Prostate gland (tissue), 2 donors: ENCODE measurements at places on chromosomes 2 and 18. TPM values are rescaled to one million over a fixed set of nuclear protein-coding genes. Genes with fewer than 3 reads are reported as not detected.

GRCh38 chr18:27609221-27609620 lies 424.1 kb upstream of the CHST9 start:
- H3K36me3 ChIP-seq: no peaks in the 10 kb centered on the region
- DNase-seq: no peak
- no peak overlapping the region for H3K4me3 ChIP-seq
- H3K27me3 ChIP-seq: no peaks in the 10 kb centered on the region
- no peaks in the 10 kb centered on the region for H3K4me1 ChIP-seq

DNA sequence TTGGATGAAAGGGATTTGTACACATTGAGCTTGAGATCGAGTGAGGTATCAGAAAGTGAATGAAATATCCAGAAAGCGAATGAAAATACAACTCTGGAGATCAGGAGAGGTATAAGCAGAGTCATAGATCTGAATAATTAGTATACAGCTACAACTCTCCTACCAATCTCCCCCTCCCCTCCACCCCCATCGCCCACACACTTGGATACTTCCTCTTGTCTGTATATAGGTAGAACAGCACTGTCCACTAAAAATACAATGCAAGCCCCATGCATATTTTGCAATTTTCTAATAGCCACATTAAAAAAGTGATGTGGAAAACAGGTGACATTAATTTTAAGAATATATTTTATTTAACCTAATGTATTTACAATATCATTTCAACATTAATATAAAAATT lies 23.7 kb upstream of the WIPF1 start:
- no peak for DNase-seq
- no peaks in the 10 kb centered on the region for H3K27me3 ChIP-seq
- H3K36me3 ChIP-seq: no peaks in the 10 kb centered on the region
- H3K4me3 ChIP-seq: no peak overlapping the region
- no peak overlapping the region for H3K27ac ChIP-seq

DNA sequence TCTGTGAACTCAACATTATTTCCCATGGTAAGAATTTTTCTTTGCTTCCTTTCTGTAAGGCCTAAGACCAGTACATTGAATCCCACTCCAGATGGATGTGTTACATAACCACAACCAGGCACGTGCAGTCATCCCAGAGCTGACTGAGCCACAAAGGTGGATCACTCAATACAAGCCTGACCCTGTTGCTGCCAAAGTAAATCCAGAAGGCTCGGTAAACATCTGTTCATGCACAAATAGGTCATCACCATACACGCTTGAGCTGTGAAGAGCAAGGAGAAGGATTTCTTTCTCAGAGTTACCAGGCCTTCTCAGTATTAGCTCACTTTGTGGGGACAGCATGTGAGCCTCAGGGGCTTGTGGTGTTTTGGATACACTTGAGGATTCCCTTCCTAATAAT lies 791.4 kb upstream of the FANCL start:
- no peaks in the 10 kb centered on the region for H3K36me3 ChIP-seq
- H3K4me1 ChIP-seq: no peaks in the 10 kb centered on the region
- H3K4me3 ChIP-seq: no peak overlapping the region
- no peak for DNase-seq

- no peak overlapping the region for H3K4me3 ChIP-seq
- DNase-seq: no peak
- H3K36me3 ChIP-seq: no peaks in the 10 kb centered on the region
- no peaks in the 10 kb centered on the region for H3K4me1 ChIP-seq
- no peaks in the 10 kb centered on the region for H3K27me3 ChIP-seq
- H3K27ac ChIP-seq: no peak overlapping the region
Measured at GRCh38 chr2:63506320-63506719, 82.0 kb downstream of the WDPCP start.

DNA sequence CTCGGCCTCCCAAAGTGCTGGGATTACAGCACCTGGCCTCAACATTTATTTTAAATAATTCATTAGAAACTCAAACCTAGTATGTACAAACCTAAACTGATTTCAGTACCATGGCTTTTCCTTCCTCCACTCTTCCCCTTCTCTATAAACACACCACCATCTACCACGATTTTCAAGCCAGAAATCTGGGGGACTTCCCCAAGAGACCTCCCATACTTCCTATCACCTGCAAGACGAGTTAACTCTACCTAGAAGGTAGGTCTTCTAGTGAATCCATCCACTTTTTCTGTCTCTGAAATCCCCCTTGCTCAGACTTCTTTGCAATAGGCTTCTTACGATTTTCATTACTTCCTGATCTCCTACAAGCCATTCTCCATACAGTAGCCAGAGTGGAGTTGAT lies 7.7 kb upstream of the FAM117B start:
- H3K36me3 ChIP-seq: no peaks in the 10 kb centered on the region
- H3K4me3 ChIP-seq: no peak overlapping the region
- no peak for DNase-seq

Gene RFX8
- total RNA-seq: 0.97 TPM

GRCh38 chr2:178008636-178009289 lies 63.8 kb downstream of the PDE11A start:
- no peaks in the 10 kb centered on the region for H3K4me1 ChIP-seq
- DNase-seq: peak; percentile 36
- no peaks in the 10 kb centered on the region for H3K27me3 ChIP-seq
- H3K27ac ChIP-seq: no peak overlapping the region
- no peaks in the 10 kb centered on the region for H3K36me3 ChIP-seq

DNA sequence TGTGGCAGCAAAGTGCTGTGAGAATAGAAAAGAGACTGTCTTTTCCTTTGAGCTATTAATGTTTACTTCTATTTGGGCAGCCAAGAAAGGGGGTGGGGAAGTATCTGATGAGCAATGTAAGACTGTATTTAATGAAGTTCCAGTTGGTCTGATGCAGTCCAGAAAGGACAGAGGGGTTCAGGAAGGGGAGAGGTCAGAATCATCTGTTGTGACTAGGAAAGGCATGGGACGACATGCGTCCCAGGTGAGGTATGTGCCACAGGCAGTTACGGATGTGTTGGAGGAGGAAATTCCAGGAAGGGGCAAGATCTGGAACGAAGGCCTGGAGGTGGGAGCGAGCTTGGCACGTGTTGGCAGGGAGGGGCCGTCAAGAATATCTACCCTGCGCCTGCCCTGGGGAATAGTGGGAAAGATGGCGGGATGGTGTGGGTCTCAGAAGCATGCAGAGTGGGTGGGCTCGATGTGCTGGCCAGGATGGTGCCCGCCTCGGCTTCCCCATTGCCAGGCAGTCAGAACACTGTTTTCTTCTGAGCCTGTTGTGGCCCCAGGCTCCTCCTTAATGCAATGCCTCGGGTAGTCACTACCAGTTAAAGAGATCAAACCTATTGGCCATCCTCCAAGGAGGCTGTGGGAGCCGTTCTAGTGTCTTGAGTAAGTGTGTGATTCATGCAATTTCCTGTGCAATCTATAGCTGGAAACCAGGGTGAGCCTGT lies 57.8 kb upstream of the TXNDC2 start:
- no peak for DNase-seq
- no peaks in the 10 kb centered on the region for H3K36me3 ChIP-seq
- no peaks in the 10 kb centered on the region for H3K27me3 ChIP-seq
- H3K27ac ChIP-seq: no peak overlapping the region
- no peaks in the 10 kb centered on the region for H3K4me1 ChIP-seq

GRCh38 chr2:227335713-227336112 lies 10.7 kb downstream of the MFF start:
- no peaks in the 10 kb centered on the region for H3K27me3 ChIP-seq
- no peaks in the 10 kb centered on the region for H3K36me3 ChIP-seq
- DNase-seq: no peak
- H3K27ac ChIP-seq: no peak overlapping the region
- H3K4me1 ChIP-seq: no peaks in the 10 kb centered on the region

Gene CXXC1
- total RNA-seq: 61.9 TPM

GRCh38 chr2:241137276-241138190 lies 11.7 kb downstream of the PASK start:
- DNase-seq: no peak
- H3K27me3 ChIP-seq: no peaks in the 10 kb centered on the region
- H3K36me3 ChIP-seq: no peaks in the 10 kb centered on the region
- no peak overlapping the region for H3K4me3 ChIP-seq
- H3K4me1 ChIP-seq: no peaks in the 10 kb centered on the region

DNA sequence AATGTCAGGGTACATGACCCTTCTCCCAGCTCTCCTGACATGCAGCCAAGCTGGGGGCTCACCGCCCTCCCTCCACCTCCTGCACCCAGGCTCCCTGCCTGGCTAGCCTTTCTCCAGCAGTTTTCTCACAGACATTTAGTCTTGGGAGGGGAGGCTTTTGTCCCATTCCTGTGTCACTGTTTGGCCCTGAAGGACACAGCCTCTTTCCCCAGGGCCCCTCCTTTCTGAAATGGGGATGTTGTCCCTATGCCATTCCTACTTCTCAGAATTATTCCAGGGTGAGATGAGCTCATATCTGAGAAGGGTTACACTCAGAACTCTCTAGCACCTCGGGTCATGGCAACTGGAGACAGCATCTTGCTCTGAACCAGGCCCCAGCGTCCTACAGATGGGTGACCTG lies 47.3 kb upstream of the MRPL33 start:
- no peak overlapping the region for H3K4me3 ChIP-seq
- DNase-seq: no peak
- H3K27ac ChIP-seq: peak overlapping the region; percentile 70
- H3K27me3 ChIP-seq: no peaks in the 10 kb centered on the region
- H3K36me3 ChIP-seq: no peaks in the 10 kb centered on the region

GRCh38 chr2:26574066-26574899 lies 66.9 kb downstream of the CIB4 start:
- H3K4me1 ChIP-seq: no peaks in the 10 kb centered on the region
- no peak overlapping the region for H3K27ac ChIP-seq
- H3K27me3 ChIP-seq: no peaks in the 10 kb centered on the region
- DNase-seq: no peak
- no peak overlapping the region for H3K4me3 ChIP-seq
- H3K36me3 ChIP-seq: no peaks in the 10 kb centered on the region

- H3K4me1 ChIP-seq: no peaks in the 10 kb centered on the region
- no peaks in the 10 kb centered on the region for H3K36me3 ChIP-seq
Measured at GRCh38 chr18:32328379-32328778, 138.5 kb downstream of the MEP1B start.

Gene TRIM54
- total RNA-seq: 17.9 TPM

DNA sequence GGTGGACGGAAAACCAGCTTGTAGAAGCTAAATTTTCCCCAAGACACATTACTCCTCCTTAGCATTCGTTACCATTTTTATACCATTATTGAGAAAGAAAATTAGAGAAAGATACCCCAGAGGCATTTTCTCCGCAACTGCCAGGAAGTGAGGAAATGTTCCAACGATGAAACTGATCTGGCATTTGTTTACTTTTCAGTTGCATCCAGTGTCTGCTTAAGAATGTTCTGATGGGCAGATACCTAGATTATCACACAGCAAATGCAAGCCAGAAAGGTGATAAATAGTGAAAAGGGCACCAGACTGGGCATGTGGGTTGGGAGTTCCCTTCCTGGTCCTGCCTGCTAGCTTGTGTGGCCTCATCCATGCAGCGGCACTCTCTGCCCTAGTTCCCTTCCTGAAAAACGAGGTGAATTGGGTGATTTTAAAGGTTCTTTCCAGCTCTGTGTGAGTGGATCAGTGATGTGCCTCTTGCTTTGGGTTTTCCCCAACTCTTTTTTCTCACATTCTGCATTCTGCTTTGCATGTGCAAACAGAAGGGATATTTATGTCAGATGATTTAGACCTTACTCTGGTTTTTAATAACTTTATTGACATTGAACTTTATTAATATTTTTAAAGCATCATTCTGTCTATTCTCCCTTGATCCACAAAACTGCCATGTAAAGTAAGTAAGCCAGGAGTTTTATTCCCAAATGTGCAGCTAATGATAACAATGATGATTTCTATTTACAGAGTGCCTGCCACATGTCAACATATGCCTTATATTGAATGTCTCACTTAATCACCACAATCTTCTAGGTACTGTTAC lies 139.6 kb downstream of the INSIG2 start:
- no peak overlapping the region for H3K27ac ChIP-seq
- H3K36me3 ChIP-seq: no peaks in the 10 kb centered on the region
- no peaks in the 10 kb centered on the region for H3K4me1 ChIP-seq
- H3K27me3 ChIP-seq: peaks cover 23% of the 10 kb centered on the region
- DNase-seq: no peak

- no peak for DNase-seq
- no peaks in the 10 kb centered on the region for H3K27me3 ChIP-seq
Measured at GRCh38 chr2:129929321-129930290, 49.9 kb upstream of the RAB6C start.

Gene FBXO15
- 4.2 TPM for total RNA-seq

Gene LOXHD1
- not detected for total RNA-seq

GRCh38 chr2:136297994-136298393 lies 180.0 kb upstream of the CXCR4 start:
- H3K27me3 ChIP-seq: no peaks in the 10 kb centered on the region
- no peak overlapping the region for H3K27ac ChIP-seq
- no peak for DNase-seq
- H3K36me3 ChIP-seq: no peaks in the 10 kb centered on the region
- H3K4me3 ChIP-seq: no peak overlapping the region
- no peaks in the 10 kb centered on the region for H3K4me1 ChIP-seq

DNA sequence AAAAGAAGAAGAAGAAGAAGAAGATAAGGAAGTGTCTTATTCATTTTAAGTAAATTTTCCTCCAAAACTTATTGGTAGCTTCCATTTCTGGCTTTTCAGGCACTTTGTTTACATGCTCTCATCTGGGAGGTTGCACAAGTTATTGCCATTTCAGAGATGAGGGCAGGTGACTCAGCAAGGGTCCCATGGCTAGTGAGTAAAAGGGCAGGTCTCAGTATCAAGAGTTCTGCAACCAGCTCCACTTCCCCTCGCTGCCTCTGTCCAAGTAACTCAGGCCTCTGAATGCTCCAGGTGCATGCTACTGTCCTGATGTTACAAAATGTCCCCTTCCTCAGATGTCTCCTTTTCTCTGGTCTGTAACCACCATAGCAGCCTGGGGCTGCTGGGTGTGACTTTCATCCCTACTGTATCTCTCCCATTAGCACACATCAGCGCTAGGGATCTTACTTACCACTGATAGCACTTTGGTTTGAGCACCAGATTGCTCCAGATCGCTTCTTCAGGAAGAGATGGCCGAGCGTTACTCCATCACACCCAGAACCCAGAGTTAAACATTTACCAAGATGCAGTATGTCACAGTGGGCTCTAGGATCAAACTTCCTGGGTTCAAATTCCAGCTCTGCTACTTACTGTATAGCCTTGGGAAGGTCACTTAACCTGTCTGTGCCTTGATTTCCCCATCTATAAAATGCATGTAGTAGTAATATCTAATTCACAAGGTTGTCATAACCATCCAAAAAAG lies 57.4 kb upstream of the LAPTM4A start:
- no peak overlapping the region for H3K4me3 ChIP-seq
- H3K27ac ChIP-seq: no peak overlapping the region
- H3K4me1 ChIP-seq: no peaks in the 10 kb centered on the region
- H3K36me3 ChIP-seq: no peaks in the 10 kb centered on the region

DNA sequence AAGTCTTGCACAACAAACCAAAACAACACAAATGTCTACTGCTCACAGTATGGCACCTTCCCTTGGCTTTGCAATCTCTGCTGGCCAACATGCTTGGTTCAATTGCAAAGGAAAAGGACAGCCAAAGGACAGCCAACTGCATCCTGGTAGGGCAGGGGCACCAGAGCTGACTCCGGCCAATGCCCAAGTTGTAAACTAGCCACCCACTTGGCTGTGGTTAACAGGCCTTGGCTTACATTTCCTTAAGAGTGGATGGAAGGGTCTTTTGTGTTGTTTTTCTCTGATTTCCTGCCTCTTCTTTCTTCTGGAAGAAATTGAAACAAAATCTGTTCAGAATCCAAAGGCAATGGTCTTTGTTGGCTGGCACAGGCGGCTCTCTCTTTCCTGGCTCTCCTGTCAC lies 119.1 kb upstream of the TRIB2 start:
- no peaks in the 10 kb centered on the region for H3K27me3 ChIP-seq
- no peak overlapping the region for H3K4me3 ChIP-seq
- no peaks in the 10 kb centered on the region for H3K36me3 ChIP-seq
- no peak overlapping the region for H3K27ac ChIP-seq
